ENCODE measurements at places on chromosomes 2 and 18.
A peak's percentile ranks its signal among the peaks of the same experiment; 100 is the strongest.

GRCh38 chr2:74507926-74508520 lies 528 bp upstream of the PCGF1 start:
- DNase-seq, result no peak

DNA sequence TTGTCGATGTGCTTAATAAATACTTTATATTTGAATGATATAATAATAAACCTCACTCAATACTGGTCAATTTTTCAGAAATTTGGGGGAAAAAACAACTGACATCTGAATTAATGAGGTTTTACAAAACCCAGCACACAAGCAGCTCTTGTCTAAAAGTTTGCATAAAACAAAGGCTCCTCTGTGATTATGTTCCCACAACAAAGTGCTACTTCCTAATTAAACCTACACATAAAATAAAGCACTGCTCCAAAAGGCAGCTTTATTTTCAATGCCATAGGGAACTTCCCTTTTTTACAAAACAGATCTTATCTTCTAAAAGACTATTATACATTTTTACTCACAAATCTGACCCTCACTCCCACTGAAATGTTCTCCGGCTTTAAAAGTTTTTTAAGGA lies 47.1 kb downstream of the LAMA1 start:
- no peak for DNase-seq

GRCh38 chr18:12711446-12711845 lies 8.6 kb downstream of the PSMG2 start:
- DNase-seq, result no peak

- DNase-seq, result no peak
Observed at GRCh38 chr2:233768076-233768475, 8.0 kb downstream of the UGT1A1 start.

DNA sequence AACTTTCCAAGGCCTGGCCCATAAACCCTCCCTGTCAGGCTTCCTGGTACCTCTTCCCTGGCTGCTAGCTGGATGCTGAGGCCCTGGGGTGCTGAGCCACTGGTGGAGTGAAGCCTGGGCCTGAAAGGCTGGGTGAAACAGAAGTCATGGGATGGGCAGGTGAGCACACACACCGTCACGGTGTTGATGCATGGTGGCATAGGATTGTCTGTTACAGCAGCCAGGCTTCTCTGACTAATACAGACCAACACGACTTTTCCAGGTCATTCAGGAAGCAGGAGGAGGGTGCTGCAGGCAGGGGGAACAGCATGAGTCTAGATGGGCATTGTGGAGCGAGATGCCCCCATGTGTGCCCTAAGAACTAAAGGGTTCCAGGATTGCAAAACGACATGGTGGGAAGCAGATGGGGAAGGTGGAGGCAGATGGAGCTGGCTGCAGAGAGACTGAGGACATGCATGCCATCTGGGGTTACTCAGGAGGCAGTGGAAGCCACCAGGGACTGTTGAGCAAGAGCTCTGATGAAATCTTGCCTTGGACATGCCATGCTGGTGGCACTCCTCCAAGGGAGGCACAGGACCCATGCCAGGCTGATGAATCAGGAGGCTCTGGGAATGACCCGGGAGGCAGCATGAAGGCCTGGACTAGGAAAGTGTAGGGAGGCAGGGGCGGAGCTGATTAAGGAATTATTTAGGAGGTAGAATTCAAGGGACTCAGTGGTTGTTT lies 480.9 kb downstream of the TSN start:
- DNase-seq, result no peak

DNA sequence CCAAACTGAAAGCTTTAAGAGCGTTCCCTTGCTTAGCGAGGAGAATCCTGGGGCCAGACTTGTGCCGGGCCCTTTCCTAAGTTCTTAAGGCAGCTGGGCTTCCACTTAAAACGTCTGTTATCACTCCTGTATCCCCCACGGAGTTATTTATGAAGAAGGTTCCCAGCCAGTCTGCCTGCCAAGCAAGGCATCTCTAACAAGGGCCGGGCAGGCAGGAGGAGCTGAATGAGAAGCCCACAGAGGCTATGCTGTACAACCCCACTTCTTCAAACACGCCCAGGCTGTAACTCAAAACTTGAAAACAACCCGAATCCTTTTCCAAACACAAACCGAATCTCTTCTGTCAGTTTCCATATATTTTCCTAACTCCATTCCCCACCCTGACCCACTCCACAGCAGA lies 39.0 kb upstream of the ZFP36L2 start:
- DNase-seq, result no peak

- no peak for DNase-seq
Observed at GRCh38 chr2:164747783-164748433, 93.7 kb downstream of the COBLL1 start.

GRCh38 chr2:95059656-95060370 lies 34.3 kb downstream of the MAL start:
- DNase-seq, result no peak

GRCh38 chr2:114714313-114714712 lies 271.9 kb downstream of the DPP10 start:
- no peak for DNase-seq

DNA sequence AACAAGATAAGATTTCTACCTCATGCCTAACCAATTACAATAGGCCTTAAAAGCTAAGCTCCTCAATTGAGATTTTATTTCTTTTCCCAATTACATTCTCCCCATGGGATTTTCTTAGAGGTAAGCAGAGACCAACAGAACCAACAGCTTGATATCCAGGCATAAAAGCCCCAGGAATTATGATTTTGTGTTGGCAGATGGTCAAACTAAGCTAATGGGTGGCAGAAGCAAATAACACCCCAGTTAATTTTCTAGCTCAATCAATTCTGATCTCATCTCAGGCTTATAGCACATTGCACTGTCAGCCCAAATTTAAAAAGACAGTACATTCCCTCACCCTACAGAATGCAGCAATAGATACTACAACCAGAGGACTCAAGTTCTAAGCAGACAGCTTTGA lies 156.4 kb downstream of the NRXN1 start:
- no peak for DNase-seq

GRCh38 chr2:43950383-43951008 lies 45.3 kb downstream of the LRPPRC start:
- peak; percentile 51 for DNase-seq

DNA sequence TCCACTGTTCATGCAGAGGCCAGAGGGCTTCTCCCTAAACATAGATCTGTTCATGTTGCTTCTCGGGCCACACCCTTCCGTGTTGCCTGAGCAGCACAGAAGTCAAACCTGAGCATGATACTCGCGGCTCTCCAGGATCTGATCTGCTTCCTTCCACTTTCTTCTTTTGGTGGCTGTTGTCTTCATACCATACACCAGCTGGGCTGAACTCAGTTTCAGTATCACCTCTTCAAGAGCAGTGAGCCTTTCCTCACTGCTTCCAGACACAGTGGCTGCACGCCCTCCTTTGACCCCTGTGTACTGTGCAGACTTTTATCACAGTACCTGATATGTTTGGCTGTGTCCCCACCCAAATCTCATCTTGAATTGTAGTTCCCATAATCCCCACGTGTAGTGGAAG lies 348.9 kb downstream of the NBAS start:
- DNase-seq, result no peak

All from OCI-M1 (cell line).